ENCODE measurements at places on chromosomes 16 and 17.

DNA sequence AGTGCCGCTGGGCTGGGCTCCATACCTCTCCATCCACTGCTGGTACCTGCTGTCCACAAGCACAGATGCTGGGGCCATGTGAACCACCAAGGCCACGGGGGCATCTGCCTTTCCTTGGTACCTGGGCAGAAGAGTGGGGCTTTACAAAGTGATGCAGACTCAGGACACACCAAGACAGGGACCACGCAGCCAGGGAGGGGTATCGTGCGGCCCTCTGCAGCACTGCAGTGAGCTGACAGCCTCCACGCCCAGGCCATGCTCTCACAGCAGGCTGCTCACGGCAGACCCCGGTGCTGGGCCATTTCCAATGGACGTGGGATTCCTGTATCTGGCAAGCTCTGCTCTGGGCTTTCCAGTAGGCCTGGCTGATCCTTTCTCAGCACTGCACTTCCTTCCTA is 14.4 kb downstream of the ELAC2 start:
- DNase-seq = no peak

GRCh38 chr16:50692999-50693781 is at the start of gene NOD2:
TSS of gene NOD2 (plus strand) at chr16:50693606. CDS start at chr16:50699496, 5,890 bp downstream.
- no peak for DNase-seq

GRCh38 chr17:5530265-5531084 is 44.1 kb downstream of the MIS12 start:
- DNase-seq = no peak

DNA sequence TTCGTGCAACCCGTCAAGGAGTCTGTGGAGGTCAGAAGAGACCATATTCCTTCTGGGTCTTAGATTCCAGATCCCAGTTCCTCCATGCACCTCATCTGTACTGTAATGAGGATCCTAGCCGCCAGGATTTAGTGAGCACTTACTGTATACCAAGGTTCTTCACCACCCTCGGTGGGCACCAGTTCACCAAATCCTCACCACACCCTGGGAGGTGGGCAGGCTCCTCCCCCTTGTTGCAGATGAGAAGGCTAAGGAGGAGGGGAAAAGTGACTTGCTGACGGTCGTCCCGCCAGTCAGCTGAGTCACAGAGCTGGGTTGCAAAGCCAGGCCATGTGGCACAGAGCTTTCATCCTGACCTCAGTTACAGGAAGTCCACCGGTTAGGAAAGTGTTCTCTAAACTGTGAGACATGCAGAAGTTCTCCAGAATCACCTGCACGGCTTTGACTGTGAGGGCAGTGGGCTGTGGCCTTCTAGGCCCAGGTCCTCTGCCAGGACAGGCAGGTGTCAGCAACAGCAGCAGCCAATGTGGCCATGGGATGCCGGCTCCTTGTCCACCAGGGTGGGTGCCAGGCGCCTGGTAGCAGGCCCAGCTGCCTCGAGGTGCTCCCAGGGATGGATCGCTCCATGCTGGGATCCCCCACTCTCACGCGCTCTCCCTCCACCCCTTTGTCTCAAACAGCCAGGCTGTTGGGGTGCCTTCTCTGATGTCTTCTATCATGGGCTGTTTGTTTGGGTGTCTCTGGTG is 240.3 kb upstream of the GSE1 start:
- no peak for DNase-seq

DNA sequence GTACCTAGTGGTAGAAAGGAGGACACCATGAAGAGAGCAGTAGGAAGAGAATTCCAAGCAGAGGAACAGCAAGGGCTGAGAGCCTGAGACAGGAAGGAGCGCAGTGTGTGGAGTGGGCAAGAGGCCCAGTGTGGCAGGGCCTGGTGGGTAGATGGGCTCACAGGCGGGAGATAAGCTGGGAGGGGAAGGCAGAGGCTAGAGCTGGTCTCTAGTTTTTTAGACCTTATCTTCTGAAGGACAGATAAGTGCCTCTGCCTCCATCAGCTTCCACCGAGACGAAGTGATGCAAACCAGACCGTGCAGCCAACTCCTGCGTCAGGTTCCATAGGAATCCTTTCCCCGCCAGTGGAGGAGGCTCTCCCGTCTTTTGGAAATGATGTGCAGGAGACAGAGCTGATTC is 33.6 kb downstream of the CDH1 start:
- DNase-seq = no peak

DNA sequence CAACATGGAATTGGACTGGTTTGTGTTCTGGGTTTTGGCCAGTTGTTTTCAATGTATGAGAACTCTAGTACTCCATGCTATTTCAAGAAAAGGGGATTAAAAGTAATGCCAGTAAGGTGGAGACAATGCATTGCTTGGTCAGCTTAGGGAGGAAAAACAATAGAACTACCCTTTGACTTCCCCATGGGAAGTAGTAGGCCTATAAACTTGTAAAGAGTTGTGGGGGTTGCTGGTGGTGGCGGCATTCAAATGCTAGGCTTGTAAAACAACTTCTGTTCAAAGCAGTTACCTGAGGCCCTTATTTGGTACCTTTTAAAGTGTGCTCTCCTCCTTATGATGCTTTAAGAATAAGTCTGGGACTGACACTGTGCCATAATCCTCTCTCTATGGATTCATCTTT is 9.4 kb downstream of the MAP3K3 start:
- DNase-seq = no peak

- DNase-seq = no peak
These were observed 104.7 kb downstream of the LITAF start for GRCh38 chr16:11481987-11482386.

- DNase-seq = no peak
These were observed 102.1 kb downstream of the KIF2B start for GRCh38 chr17:53924530-53925455.

GRCh38 chr17:2712300-2713043 is 908 bp upstream of the CLUH start:
- no peak for DNase-seq

DNA sequence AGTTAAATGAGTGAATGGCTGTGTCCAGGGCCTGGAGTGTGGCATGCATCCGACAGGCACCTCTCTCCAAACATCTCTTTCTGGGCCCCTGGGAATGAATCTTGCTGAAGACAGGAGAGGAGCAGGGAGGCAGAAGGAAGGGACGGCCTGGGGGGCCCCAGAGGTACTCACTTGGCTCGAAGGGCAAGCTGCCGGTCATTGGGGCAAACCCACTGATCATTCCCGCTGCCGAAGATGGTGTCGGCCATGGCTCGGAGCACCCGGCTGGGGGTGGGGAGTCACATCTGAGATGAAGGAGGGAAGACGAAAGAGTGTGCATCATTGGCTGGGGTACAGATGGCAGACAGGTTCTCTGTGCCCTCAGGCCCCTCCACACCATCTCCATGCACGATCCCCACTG is 25.3 kb downstream of the RPH3AL start:
- DNase-seq = no peak

DNA sequence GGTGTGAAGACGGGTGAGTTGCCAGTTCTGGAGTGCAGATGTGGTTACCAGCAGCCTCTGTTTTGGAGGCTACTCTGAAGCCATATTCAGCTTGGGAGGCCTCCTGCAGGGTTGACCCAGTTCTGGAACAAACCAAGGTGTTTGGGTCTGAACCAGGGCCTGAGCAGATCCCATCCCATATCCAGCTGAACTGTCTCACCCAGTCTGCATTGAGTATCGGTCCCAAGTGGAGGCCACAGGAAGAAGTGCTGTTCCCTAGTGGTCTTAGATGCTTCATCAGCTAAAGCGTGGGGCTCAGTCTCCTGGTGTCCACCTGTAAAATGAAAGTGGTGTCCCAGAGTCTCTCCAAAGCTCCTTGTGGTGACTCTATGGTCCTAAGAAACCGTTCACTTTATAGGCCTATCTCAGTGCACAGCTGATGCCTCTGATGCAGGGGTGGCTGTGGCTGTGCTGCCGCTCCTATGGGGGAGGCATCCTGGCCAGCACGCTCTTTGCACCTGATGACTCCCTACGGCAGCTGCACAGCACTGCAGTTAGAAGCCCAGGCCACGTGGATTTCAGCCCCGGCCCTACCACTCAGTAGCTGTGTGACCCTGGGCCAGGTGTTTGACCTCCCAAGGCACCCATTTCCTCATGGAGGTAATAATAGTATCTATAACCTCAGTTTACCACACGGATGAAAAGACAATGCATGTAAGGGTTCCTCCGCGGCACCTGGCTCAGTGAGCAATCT is 21.0 kb downstream of the CBX4 start:
- DNase-seq = no peak

GRCh38 chr16:74756203-74756602 is 18.4 kb downstream of the FA2H start:
- DNase-seq = no peak

DNA sequence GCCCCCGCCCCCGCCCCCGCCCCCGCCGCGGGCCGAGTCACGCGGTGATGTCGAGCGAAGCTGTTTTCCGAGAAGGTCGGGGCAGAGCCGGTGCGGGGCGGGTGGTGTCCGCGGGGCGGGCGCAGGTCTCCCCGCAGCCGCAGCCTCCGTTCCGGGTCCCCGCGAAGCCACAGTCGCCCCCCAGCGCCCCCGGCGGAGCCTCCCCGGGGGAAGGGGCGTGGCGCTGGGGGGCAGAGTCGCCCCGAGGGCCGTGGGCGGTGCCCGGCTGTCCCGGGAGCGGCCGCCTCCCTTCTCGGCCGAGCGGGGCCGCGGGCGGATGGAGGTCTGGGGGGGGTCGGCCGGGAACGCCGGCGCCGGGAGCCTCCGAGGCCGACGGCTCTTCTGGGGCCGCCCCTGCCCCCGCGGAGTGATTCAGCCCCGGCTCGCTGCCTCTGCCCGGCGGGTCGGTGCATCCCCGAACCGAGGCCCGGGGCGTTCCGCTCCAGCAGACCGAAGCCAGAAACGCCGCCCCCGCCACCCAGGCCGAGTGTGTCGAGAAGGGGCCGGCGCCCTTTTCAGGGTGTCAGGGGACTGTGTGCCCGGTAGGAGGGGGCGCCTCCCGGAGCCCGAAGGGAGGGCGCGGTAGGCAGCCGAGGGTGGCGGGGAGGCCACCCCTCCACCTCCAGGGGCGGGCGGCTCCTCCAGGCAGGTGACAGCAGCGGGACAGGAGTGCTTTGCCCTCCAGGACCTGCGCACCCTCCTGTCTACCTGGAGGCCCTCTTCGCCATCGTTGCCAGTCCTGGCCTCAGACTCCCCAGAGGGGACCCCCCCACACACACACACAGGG is 1.7 kb downstream of the METRNL start:
- no peak for DNase-seq

- no peak for DNase-seq
These were observed 151.3 kb downstream of the MAF start for GRCh38 chr16:79449067-79449769.

GRCh38 chr17:80761110-80761871 is 216.7 kb downstream of the RPTOR start:
- peak; percentile 49 for DNase-seq

DNA sequence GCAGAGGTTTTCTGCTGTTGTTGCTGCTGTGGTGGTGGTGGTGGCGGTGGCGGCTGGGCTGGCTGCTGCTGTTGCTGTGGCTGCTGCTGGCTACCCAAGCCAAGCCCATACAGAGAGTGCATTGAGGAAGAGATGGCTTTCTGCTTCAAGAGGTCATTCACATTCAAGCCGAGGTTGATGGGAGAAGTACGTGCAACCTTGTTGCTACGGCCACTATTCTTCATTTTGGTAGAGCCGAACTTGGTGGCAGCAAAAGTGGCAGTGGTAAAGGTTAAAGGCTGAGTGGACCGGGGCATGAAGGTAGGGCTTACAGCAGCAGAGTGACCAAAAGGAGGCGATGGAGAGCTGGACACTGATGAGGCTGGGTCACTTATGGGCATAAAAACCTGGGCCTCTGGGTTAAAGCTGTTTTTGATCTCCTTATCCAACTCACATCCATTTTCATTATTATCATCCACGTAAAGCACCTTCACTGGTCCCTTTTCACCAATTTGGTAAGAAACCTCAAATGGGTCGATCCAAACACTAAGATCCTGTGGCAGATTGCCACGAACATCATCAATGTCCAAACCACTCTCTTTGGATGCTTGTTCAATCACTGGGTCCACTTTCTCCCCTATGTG is 2.8 kb downstream of the TOB1 start:
- no peak for DNase-seq

- no peak for DNase-seq
These were observed 99.5 kb upstream of the AXIN2 start for GRCh38 chr17:65660947-65661346.

- no peak for DNase-seq
These were observed 57.3 kb downstream of the MGAT5B start for GRCh38 chr17:76925441-76925891.

DNA sequence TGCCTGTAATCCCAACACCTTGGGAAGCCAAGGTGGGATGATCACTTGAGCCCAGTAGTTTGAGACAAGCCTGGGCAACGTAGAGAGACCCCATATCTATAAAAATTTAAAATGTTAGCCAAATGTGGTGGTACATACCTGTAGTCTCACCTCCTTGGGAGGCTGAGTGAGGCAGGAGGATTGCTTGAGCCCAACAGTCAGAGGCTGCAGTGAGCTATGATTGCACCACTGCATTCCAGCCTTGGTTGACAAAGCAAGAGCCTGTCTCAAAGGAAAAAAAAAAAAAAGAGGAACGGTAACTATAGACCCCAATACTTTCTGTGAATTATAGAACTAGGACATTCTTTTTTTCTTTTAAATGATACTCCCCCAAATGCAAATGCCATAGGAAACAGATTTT is 1.8 kb upstream of the TMC5 start:
- DNase-seq = no peak

DNA sequence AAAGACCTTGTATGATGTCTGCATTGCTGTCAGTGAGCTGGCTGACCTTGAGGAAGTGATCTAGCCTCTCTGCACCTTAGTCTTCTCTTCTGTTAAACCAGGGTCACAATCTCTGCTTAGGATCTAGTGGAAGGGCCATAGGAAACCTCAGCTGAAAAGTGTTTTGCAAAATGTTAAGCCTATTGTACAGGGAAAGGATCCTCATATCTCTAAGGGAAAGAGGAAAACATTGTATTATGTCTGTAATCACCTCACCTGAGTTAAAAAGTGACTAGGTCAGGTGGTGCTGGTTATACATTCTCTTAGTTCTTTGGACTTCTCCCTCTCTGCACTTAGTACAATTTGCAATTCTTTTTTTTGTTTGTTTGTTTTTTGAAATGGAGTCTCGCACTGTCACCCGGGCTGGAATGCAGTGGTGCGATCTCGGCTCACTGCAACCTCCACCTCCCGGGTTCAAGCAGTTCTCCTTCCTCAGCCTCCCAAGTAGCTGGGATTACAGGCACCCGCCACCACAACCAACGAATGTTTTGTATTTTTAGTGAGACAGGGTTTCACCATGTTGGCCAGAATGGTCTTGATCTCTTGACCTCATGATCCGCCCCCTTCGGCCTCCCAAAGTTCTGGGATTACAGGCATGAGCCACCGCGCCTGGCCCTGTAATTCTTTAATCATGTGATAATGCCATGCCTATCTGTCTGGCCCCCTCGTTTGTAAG is 2.0 kb upstream of the SEPHS2 start:
- DNase-seq = no peak

GRCh38 chr16:55329791-55330428 is 5.9 kb downstream of the IRX6 start:
- no peak for DNase-seq

GRCh38 chr16:77308163-77308561 is 109.0 kb downstream of the SYCE1L start:
- DNase-seq = no peak

- DNase-seq = no peak
These were observed 77.0 kb downstream of the MRC2 start for GRCh38 chr17:62704381-62704971.

- peak; percentile 6 for DNase-seq
These were observed 87.8 kb downstream of the GNAO1 start for GRCh38 chr16:56279132-56279531.
